ENCODE measurements at places on chromosomes 16 and 17. TPM values are rescaled to one million over a fixed set of nuclear protein-coding genes. Genes with fewer than 3 reads are reported as not detected.

FAHD1 gene
- polyA plus RNA-seq, result 40.5 TPM

ENPP7 gene
- not detected for polyA plus RNA-seq

DNAAF8 gene
- 0.81 TPM for polyA plus RNA-seq

AURKB gene
- 25.3 TPM for polyA plus RNA-seq

PRSS22 gene
- 281 TPM for polyA plus RNA-seq

PLCD3 gene
- 34.2 TPM for polyA plus RNA-seq

APOBR gene
- 1.2 TPM for polyA plus RNA-seq

MAPT gene
- 4.5 TPM for polyA plus RNA-seq

KCTD5 gene
- polyA plus RNA-seq, result 25.4 TPM

PYY gene
- polyA plus RNA-seq, result not detected

TMEM238L gene
- 8.1 TPM for polyA plus RNA-seq
